Panc1 (cell line): ENCODE measurements at places on chromosomes 11 and 22.

DNA sequence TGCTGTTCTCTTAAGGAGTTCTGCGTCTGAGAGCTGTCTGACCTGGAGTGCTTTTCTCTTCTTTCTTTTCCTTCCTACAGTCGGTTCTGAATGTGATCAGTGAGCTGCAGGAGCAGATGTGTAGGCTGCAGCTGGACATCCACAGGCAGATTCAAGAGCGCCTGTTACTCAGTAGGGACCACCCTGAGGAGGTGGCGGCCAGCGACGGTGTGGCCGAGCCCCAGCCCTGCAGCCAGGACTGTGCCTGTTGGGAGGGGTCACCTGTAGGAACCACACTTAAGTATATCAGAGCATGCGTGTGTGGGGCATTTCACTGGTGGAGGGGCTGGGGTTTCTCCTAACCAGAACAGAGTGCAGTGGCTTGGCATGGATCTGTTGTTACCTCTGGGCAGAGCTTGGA, 56.3 kb downstream of the CYB5R2 start:
- no peak for DNase-seq

DNA sequence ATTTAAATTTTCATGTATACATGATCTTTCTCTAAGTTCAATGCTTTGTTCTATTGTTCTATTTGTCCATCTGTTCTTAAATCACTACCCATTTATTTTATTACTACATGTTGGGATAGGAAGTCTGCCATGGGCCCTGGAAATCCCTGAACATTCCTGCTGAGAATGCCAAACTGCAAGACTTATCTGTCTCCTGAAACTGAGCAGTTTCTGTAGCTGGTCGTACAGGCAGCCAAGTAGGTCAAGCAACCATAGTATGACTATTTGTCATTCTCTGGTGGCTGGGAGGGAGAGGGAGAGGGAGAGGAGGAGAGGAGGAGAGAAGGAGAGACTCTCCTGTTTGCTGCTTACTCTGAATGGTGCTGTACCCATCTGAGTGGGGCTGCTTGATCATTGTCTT, 82.8 kb upstream of the SNX19 start:
- no peak for DNase-seq

DNA sequence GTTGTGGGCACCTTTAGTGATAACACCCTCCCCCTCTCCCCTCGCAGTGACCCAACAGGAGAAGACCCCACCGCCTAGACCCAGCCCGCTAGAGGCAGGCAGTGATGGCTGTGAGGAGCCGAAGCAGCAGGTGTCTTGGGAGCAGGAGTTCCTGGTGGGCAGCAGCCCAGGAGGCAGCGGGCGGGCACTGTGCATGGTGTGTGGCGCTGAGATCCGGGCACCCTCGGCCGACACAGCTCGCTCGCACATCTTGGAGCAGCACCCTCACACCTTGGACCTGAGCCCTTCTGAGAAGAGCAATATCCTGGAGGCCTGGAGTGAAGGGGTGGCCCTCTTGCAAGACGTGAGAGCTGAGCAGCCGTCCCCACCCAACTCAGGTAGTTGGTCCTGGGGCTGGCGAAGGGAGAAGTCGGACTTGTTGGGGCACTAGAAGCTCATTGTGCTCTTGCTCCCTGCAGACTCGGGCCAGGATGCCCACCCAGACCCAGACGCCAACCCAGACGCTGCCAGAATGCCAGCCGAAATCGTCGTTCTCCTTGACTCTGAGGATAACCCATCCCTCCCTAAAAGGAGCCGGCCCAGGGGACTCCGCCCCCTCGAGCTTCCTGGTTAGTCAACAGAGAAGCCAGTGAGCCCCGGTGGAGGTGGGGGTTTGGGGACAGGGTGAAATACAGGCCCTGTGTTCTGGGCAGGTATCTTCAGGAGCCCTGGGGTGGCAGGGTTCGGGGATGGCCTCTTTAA, 4.7 kb downstream of the SPINDOC start:
- DNase-seq, result no peak

DNA sequence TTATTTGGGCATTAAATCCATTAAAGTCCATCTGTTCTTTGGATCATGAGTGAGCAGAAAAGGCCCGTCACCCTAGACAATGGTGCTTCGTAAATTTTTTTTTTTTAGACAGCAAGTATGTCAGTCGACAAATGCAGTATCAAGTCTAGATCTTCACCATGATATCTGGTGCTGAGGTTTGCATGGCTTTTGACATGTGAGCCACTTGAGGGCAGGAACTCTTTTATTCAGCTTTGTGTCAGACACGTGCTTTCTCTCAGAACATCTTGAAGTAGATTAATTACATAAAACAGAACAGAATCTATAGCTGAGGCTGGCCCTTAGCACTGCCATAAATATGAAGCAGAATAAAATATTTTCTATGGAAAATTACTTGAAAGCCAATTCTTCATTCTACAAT, 62.9 kb upstream of the CARD18 start:
- DNase-seq, result no peak

- DNase-seq, result no peak
Measured at GRCh38 chr11:36300650-36301049, 4.6 kb downstream of the PRR5L start.

GRCh38 chr11:7635137-7635536, 38.2 kb downstream of the CYB5R2 start:
- no peak for DNase-seq

DNA sequence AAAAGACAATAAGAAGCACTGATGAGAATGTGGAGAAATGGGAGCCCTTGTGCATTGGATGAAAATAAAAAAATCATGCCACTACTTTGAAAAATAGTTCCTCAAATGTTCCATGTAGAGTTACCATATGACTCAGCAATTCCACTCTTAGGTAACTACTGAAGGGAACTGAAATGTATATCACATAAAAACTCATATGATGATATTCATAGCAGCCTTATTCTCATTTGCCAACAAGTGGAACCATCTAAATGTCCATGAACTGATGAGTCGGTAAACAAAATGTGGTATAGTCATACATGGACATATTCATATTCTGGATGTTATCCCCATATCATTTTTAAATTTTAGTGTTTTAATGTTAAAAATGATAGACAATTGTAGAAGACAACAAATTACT, 3.5 kb downstream of the KRTAP5-9 start:
- DNase-seq, result no peak

GRCh38 chr22:29716814-29717545, 2.8 kb upstream of the CABP7 start:
- no peak for DNase-seq

- no peak for DNase-seq
Measured at GRCh38 chr11:12762696-12763324, 88.6 kb downstream of the TEAD1 start.

GRCh38 chr22:28052825-28053269, 133.8 kb upstream of the PITPNB start:
- DNase-seq, result no peak

GRCh38 chr22:24805790-24806662, at the start of gene SGSM1:
TSS of gene SGSM1 (plus strand) at chr22:24806211. CDS start at chr22:24806326, 115 bp downstream.
- no peak for DNase-seq
